Stromal cell of bone marrow (primary cell): ENCODE measurements at places on chromosomes 4 and X.

GRCh38 chr4:41749631-41750039 lies 1.1 kb upstream of the PHOX2B start:
- no peak for DNase-seq

GRCh38 chr4:40292313-40292759 lies 42.8 kb upstream of the CHRNA9 start:
- DNase-seq, result peak; percentile 13

DNA sequence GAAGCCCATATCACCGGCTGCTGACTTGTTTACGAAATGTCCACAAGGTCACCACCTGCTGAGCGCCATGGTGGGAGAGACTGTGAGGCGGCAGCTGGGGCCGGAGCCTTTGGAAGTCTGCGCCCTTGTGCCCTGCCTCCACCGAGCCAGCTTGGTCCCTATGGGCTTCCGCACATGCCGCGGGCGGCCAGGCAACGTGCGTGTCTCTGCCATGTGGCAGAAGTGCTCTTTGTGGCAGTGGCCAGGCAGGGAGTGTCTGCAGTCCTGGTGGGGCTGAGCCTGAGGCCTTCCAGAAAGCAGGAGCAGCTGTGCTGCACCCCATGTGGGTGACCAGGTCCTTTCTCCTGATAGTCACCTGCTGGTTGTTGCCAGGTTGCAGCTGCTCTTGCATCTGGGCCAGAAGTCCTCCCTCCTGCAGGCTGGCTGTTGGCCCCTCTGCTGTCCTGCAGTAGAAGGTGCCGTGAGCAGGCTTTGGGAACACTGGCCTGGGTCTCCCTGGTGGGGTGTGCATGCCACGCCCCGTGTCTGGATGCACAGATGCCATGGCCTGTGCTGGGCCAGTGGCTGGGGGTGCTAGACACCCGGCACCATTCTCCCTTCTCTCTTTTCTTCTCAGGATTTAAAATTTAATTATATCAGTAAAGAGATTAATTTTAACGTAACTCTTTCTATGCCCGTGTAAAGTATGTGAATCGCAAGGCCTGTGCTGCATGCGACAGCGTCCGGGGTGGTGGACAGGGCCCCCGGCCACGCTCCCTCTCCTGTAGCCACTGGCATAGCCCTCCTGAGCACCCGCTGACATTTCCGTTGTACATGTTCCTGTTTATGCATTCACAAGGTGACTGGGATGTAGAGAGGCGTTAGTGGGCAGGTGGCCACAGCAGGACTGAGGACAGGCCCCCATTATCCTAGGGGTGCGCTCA lies 8.7 kb upstream of the MSANTD1 start:
- DNase-seq, result no peak

DNA sequence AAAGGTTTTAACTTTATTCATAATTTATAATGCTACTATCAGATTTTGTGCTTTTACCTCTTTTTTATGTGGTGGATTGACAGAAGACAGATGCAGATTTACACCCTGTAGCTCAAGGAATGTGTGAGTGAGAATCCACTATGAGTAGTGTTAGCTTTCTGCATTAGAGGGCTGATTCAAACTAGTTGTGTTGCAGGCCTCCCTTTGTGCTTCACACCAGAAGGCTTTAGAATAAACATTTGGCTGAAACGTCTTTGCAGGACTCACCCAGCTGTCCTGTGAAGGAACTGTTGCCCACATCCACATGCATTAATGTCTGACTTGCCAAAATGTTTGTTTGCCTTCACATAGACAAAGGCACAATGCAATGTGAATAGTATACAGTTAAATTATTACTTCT lies 127.0 kb downstream of the PCDH7 start:
- no peak for DNase-seq

DNA sequence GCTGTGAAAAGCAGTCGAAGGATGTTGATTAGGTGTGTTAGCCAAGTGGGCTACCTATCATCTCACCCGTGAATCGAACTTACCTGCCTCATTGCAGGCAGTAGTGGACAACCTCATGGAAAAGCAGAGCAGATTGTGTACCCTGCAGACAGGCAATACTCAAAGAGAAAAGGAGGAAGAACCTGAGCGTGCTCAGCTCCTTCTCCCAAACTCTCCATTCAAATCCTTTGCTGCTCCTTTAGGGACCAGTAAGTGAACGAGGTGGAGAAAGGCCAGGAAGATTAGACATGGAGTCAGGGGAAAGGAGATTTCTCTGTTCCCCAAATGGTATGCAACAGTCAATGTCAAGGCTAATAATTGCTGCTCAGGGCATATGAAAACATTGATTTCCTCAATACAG lies 45.2 kb upstream of the ELF2 start:
- no peak for DNase-seq

- no peak for DNase-seq
Measured at GRCh38 chrX:154486396-154487207, at the start of gene UBL4A. UBL4A (minus strand) TSS chrX:154486615; CDS start chrX:154486584, 31 bp downstream.

DNA sequence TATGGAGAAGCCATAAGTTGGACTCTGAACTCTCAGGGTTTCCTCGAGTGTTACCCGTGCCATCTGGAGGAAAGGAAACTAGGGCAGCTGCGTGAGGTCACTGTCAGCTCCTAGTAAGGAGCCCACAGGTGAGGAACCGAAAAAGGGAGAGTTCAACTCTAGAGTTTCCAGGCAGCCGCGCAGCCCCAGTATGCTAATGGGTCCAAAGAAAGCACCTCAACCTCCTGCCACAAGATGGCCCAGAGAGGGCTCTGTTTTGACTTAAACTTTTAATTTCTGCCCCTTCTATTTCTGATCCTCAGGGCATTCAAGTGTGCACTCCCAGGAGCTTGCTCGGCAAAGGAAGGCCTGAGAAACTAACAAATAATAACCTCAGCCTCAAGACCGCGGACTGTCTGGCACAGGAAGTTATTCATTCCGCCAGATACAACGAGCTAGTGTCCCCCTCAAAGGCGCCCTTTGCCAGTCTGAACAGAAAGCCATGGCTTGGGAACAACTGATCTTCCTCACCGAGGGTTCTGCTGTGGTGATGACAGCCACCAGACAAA lies 13.9 kb downstream of the SCARB2 start:
- no peak for DNase-seq

- DNase-seq, result peak; percentile 16
Measured at GRCh38 chrX:22164770-22165388, 107.8 kb upstream of the CBLL2 start.

DNA sequence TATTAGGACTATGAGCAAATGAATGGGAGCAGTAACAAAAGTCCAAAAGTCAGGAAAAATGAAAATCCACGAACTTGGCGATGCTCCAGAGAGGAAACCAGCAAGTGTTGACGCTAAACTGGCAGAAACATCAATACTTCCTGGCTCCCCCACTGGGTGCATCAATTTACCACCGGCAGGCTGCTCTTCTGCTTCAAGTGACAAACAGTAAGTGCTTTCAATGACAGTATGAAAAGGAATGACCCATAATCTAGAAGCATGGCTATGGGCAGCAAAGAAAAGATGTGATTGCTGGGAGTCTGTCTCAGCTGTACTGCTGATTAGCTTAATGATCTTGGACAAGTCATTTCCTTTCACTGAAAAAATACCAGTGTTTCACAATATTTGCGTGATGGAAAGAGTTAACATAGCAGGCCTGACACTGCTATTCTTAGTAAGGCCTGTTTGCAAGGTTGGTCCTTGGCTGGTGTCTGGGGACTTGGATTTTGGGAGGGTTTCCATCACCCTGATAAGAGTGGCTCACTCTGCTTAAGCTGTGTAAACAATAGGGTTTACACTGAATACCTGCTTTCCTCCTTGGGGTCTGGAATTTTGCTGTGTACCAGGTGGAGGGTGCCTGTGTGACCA lies 8.7 kb downstream of the ATP11C start:
- DNase-seq, result no peak

GRCh38 chr4:76896614-76897535 lies 1.1 kb downstream of the SOWAHB start:
- DNase-seq, result no peak

DNA sequence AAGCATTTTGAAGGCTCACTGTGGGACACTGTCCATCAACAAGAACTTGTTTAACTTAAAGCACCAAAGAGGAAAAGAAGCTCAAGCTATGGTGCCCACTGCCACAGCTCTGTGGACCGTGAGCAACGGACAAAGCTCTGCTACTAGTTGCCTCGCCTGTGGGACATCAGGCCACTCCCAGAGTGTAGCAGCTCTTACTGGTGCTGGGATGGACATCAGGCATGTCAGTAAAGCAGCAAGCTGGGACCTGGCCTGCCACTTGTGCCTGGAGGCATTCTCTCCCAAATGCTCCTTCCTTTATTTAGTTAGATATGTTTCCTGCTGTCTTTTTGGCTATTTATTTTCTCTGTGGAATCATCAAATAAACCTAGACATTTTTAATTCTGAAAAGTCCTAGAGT lies 46.7 kb downstream of the TMEM154 start:
- no peak for DNase-seq

DNA sequence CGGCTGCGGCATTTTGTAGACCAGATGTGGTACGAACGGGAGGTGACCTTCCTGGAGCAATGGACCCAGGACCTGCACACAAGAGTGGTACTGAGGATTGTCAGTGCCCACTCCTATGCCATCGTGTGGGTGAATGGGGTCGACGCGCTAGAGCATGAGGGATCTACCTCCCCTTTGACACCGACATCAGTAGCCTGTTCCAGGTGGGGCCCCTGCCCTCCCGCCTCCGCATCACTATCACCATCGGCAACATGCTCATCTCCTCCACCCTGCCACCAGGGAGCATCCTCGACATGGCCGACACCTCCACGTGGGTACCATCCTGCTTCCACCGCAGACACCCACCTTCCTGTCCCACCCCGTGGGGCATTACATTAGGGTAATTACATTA lies 46.2 kb downstream of the SMARCA5 start:
- no peak for DNase-seq

DNA sequence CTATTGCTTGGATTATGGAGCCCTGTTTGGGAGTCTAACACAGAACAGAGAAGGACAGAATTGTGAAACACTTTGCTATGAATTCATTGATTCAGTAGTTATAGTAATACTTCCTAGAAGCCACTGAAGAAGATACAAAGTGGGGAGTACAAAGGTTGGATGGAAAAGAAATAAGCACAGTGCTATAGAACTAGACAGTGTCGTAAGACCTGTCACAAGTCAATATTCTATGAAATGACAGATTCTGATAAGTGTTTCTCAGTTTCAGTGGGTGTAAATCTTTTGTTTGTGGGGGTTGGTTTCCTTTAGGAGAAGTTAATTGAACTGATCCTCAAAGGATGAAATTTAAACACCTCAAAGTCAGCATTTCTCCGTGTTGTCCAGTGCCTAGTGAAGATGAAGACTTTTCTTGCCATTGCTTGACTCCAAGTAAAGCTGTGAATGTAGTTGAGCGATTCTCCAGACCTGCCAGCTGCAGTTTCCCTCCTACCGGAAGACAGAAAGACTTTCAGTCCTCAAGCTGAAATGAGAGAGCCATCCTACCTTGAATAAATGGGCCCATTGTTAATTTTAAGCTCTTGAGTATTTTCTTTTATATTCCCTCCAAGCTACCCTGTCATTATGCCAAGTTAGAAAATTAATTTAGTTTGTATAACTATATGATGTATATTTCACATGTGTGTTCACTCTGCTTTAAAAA lies 7.9 kb downstream of the PDLIM5 start:
- DNase-seq, result no peak

DNA sequence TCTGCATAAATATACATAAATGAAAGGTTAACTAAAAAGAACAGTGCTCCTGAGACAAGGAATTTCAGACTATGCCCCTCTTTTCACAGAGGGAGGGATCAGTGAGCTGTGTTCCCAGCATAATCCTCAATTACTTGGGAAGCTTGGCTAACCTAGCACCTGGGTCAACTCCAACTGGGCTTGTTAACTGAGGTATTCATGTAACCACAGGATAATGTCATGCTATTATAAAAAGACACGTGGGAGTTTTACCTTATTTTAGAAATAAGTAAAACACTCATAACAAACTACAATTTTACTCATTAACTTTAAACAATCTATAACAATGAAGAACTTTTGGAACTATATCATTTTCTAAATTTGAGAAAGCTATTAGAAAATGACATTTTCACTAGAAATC lies 48.6 kb downstream of the RPGR start:
- DNase-seq, result no peak

DNA sequence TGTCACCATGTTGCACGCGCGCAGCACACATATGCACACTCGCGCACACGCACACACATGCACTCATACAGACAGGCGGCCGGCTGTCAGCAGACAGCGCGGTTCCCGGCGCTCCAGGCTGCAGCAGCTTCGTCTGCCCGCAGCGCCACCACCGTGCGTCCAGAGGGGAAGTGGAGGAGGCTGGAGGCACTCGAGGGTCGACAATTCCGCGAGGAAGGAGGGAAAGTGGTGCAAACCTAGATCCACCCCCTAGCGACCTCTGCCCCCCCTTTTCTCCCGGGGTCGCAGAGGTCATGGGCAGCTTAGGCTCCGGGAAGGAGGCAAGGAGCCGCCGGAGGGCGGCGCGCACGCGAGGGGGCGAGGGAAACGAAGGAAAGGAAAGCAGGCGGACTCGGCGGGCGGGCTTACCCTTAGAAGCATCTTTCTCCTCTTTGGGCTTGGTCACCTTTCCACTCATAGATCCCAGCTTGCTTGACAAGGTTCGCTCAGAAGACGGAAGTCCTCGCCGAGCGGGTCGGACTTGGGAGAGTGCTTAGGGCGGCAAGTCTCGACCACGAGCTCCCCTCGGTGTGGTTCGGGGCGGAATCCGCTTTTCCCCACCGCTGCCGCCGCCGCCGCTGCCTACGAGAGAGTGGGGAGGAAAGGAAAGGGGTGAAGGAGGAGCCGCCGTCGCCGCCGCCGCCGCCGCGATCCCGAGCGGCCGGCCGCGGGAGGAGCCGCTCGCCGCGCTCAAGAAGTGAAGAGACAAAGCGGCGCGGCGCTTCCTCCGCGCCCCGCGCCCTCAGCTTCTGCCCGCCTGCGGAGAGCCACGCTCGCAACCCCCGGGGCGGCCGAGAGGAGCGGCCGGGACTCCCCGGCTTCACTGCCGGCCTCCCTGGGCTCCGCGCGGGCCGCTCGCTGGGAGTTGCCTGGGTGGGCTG lies 326.6 kb upstream of the F9 start:
- DNase-seq, result no peak

- DNase-seq, result no peak
Measured at GRCh38 chrX:153560000-153560399, 38.9 kb downstream of the CCNQ start.

GRCh38 chr4:76831711-76832373 lies 66.1 kb downstream of the SOWAHB start:
- no peak for DNase-seq

- DNase-seq, result peak; percentile 96
Measured at GRCh38 chr4:138242076-138242833, at the start of gene SLC7A11. SLC7A11 (minus strand) TSS chr4:138242349; CDS start chr4:138242069, 280 bp downstream.

GRCh38 chr4:14532436-14532835 lies 469.8 kb upstream of the CPEB2 start:
- no peak for DNase-seq

DNA sequence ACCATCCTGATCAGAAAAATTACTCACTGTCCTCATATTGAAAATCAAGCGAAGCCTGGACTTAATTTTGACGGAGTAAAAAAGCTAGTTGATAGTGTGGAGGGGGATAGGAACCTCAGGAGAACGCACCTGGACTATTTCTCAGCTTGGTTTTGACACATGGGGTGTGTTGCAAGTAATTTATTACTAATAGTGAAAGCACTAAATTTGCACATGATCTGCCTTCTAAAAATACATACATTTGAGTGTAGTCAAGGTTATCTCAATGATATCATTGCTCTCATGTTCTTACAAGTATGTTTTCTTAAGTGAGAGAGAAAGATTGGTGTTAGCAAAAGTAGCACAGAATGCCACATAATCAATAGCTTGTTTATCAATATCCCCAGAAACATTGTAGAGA lies 29.5 kb downstream of the LRIT3 start:
- no peak for DNase-seq
